ENCODE measurements at places on chromosomes 3 and 15. TPM values are rescaled to one million over a fixed set of nuclear protein-coding genes. Genes with fewer than 3 reads are reported as not detected.

Gene PLOD2
- 0.28 TPM for total RNA-seq

Gene EPB42
- not detected for total RNA-seq

Gene SPG11
- total RNA-seq, result 154 TPM

Gene RBPMS2
- total RNA-seq, result 7.2 TPM

Gene NAA50
- total RNA-seq, result 61.0 TPM

Gene TMCO5A
- not detected for total RNA-seq

Gene COX5A
- total RNA-seq, result 69.7 TPM

Gene CALML4
- 2.1 TPM for total RNA-seq

Gene KBTBD13
- not detected for total RNA-seq

Gene BNC1
- not detected for total RNA-seq

Gene CNOT10
- total RNA-seq, result 54.3 TPM

Gene THRB
- not detected for total RNA-seq

Gene ZCWPW2
- not detected for total RNA-seq

DNA sequence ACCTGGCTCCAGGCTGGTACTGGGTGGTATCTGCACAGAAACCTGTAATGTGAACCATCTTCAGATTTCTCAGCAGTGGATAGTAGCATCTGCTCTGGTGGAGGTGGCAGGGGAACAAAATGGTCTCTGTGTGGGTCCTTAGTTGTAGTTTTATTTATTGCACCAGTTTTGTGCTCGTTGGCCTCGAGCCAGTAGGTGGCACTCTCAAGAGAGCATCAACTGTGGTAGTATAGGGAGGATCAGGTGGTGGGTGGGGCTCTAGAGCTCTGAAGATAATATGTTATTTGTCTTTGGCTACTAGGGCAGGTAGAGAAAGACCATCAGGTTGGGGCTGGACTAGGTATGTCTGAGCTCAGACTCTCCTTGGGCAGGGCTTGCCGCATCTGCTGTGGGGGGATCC is 254.0 kb upstream of the GPR149 start:
- no peak for DNase-seq
- no peaks in the 10 kb centered on the region for H3K36me3 ChIP-seq
- no peaks in the 10 kb centered on the region for H3K4me1 ChIP-seq
- H3K4me3 ChIP-seq, result no peak overlapping the region
- no peaks in the 10 kb centered on the region for H3K27me3 ChIP-seq

- peak overlapping the region; percentile 93 for H3K4me3 ChIP-seq
- H3K4me1 ChIP-seq, result peaks cover 34% of the 10 kb centered on the region
- H3K27me3 ChIP-seq, result no peaks in the 10 kb centered on the region
- H3K27ac ChIP-seq, result peak overlapping the region; percentile 76
- no peak for DNase-seq
Measured at GRCh38 chr3:52197499-52197841, 490 bp upstream of the ALAS1 start.

- H3K4me1 ChIP-seq, result no peaks in the 10 kb centered on the region
- no peak overlapping the region for H3K4me3 ChIP-seq
- no peaks in the 10 kb centered on the region for H3K36me3 ChIP-seq
- no peak for DNase-seq
Measured at GRCh38 chr15:42090370-42090769, 4.0 kb downstream of the PLA2G4D start.

- no peaks in the 10 kb centered on the region for H3K36me3 ChIP-seq
- H3K4me3 ChIP-seq, result no peak overlapping the region
- no peak overlapping the region for H3K27ac ChIP-seq
- H3K27me3 ChIP-seq, result no peaks in the 10 kb centered on the region
Measured at GRCh38 chr3:123312331-123313265, 110.9 kb downstream of the SEC22A start.

- H3K4me3 ChIP-seq, result no peak overlapping the region
- H3K36me3 ChIP-seq, result no peaks in the 10 kb centered on the region
- DNase-seq, result no peak
- H3K27ac ChIP-seq, result no peak overlapping the region
- no peaks in the 10 kb centered on the region for H3K27me3 ChIP-seq
Measured at GRCh38 chr3:124758851-124759635, 28.8 kb downstream of the UMPS start.

GRCh38 chr3:50607271-50608091 is 4.1 kb downstream of the CISH start:
- H3K27ac ChIP-seq, result peak overlapping the region; percentile 19
- H3K27me3 ChIP-seq, result no peaks in the 10 kb centered on the region
- peak overlapping the region; percentile 17 for H3K4me3 ChIP-seq
- H3K36me3 ChIP-seq, result peaks cover 53% of the 10 kb centered on the region
- peaks cover 97% of the 10 kb centered on the region for H3K4me1 ChIP-seq

DNA sequence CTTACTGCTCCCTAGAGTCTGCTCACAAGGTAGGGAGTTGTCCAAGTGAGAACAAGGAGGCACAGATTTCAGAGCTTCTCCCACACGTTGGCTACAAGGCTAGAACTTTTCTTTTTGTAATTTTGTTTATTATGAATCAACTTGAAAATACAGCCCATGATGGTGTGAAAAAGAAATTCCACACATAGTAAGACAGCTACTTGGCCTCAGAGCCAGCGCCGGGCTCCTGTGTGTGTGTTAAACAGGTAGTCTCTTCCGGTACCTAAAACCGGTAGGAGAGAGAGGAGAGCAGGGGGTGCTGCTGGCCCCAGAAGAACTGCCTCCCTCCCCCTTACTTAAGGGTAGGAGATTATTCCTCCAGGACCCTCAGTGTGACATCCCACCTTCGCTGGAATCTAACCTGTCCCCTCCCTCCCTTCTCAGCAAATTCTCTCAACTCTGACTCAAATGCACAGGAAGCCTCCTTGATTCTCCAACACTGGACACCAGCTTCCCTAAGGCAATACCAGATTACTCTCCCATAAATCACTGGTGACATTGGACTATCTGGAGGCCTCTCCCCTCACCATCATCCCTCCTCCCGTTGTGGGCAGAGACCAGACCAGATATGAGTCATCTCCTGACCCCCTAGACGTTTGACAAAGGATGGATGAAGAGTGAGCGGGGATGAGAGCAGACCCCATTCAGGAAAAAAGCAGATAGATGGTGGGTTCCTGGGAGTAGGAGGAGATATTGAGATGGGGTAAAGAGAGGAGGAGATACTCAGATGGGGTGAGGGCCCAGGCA is 4.5 kb upstream of the IP6K1 start:
- peaks cover 11% of the 10 kb centered on the region for H3K4me1 ChIP-seq
- H3K4me3 ChIP-seq, result no peak overlapping the region
- H3K27ac ChIP-seq, result no peak overlapping the region
- no peaks in the 10 kb centered on the region for H3K27me3 ChIP-seq
- H3K36me3 ChIP-seq, result no peaks in the 10 kb centered on the region
- DNase-seq, result no peak

DNA sequence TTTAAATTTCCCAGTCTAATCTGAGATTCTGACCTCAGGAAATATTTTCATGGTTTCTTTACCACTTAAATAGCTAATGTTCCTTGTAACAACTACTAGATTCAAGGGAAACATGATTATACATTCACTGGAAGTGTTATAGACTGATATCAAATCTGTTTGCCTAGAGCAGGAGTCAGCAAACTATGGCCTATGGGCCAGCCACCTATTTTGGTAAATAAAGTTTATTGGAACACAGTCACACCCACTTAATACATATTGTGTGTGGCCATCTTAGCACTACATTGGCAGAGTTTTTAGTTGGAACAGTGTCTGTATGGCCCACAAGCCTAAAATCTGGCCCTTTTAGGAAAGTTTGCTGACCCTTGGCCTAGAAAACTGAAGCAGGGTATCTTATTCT is 50.1 kb downstream of the GLCE start:
- H3K4me3 ChIP-seq, result no peak overlapping the region
- H3K4me1 ChIP-seq, result no peaks in the 10 kb centered on the region
- H3K36me3 ChIP-seq, result no peaks in the 10 kb centered on the region
- DNase-seq, result no peak
- no peak overlapping the region for H3K27ac ChIP-seq
- no peaks in the 10 kb centered on the region for H3K27me3 ChIP-seq

GRCh38 chr3:52313774-52314188 is 2.3 kb upstream of the DNAH1 start:
- peaks cover 6% of the 10 kb centered on the region for H3K36me3 ChIP-seq
- DNase-seq, result no peak
- peaks cover 61% of the 10 kb centered on the region for H3K4me1 ChIP-seq
- H3K27ac ChIP-seq, result peak overlapping the region; percentile 55
- H3K4me3 ChIP-seq, result no peak overlapping the region

DNA sequence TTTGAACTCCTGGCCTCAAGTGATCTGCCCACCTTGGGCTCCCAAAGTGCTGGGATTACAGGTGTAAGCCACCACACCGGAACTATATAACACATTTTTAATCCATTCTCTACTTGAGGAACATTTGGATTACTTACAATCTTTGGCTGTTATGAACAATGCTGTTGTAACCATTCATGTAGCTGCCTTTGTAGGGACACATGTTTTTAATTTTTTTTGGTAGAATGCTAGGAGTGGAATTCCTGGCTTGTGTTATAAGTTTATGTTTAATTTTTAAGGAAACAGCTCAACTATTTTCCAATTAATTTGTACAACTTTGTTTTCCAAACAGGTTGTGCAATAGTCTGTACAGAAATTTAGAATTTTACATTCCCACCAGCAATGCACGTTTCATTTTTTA is 51.7 kb downstream of the GPR149 start:
- H3K4me1 ChIP-seq, result no peaks in the 10 kb centered on the region
- DNase-seq, result no peak
- H3K36me3 ChIP-seq, result no peaks in the 10 kb centered on the region

DNA sequence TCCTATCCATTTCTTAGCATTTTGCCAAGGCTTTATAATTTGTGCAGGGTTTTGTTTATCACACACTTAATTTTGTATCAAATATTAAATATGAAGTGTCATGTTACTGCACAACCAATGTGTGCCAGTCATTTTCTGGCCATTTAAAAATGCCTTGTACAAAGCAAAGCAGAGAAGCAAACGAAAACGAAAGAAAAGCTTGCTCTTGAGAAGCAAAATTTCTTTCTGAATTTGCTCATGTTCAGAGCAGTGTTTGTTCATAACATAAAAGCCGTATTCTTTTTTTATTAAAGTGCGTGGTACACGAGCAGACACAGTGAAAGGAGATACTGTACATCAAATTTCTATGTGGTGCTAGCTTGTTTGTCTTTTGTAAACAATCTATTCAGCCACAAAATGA is 792.6 kb downstream of the NAALADL2 start:
- H3K36me3 ChIP-seq, result no peaks in the 10 kb centered on the region
- no peak overlapping the region for H3K4me3 ChIP-seq
- H3K27ac ChIP-seq, result no peak overlapping the region

GRCh38 chr15:48796930-48797329 is 13.9 kb downstream of the CEP152 start:
- H3K27me3 ChIP-seq, result no peaks in the 10 kb centered on the region
- H3K4me3 ChIP-seq, result no peak overlapping the region
- peak; percentile 11 for DNase-seq
- H3K36me3 ChIP-seq, result peaks cover 2% of the 10 kb centered on the region

GRCh38 chr3:139533781-139534454 is 5.6 kb downstream of the RBP1 start:
- no peak overlapping the region for H3K27ac ChIP-seq
- no peak overlapping the region for H3K4me3 ChIP-seq
- H3K36me3 ChIP-seq, result no peaks in the 10 kb centered on the region

DNA sequence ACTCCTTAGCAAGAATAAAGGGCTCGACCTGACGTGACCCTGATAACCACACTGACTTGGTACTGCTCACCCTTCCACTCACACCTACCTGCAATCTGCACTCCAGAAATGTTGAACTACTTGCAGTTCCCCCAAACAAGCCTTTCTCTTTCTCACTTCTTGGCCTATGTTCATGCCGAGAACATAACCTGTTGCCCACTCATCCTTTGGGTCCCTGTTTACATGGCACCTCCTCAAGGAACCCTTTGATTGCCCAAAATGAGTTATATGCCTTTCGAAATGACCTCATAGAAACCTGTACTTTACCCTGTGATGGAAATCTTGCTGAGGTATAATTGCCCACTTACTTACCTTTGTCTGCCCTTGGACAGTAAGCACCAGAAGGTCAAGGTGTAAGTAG is 96.2 kb downstream of the TMCO5A start:
- H3K36me3 ChIP-seq, result no peaks in the 10 kb centered on the region
- no peak overlapping the region for H3K27ac ChIP-seq
- H3K27me3 ChIP-seq, result no peaks in the 10 kb centered on the region

DNA sequence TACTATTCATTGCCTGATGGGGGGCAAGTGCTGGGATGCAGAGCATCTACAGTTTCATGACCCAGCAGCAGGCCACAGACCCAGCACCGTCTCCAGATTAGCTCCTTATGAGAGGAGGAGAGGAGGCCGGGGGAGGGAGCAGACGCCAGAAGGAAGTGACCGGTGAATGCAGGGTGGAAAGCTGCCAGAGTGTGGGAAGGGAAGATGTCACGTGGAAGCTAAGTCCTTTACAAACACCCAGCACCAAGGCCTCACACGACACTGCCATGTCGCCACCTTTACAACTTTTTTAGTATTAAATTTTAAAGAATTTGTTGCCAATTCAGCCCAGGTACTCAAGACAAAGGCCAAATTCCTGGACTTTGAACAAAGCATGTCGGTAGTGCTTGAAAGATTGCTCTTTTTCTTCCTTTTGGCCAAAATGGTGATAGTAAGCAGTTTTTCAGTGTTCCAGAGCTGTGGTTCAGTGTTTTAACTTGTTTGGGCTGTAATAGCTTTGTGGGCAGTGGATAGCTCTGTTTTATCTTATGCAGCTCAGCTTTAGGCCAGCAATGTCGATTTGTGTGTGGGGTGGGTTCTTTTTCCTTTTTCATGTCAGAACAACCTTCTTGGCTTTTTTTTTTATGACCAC is 58.2 kb downstream of the ZBTB38 start:
- H3K4me3 ChIP-seq, result no peak overlapping the region
- no peak overlapping the region for H3K27ac ChIP-seq
- H3K36me3 ChIP-seq, result peaks cover 15% of the 10 kb centered on the region
- H3K4me1 ChIP-seq, result peaks cover 6% of the 10 kb centered on the region

DNA sequence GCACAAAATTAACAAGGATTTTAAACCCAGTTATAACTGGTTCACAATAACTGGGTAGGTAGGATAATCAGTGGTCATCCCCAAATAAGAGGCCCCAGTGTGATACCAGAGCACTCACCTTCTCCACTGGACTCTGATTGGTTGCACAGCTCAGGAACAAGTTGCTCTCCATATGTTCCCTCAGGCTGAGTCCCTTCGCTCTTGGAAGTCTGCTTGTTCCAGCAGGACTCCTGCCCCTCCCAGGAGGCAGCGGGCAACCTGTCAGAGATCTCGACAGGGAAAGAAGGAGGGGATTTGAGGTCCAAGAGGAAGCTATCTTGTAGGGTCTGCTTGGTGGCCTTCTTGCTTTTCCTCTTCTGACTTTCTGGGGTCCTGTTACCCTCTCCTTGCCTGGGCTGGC is 51.6 kb upstream of the HEG1 start:
- H3K36me3 ChIP-seq, result no peaks in the 10 kb centered on the region
- H3K4me3 ChIP-seq, result no peak overlapping the region
- peaks cover 25% of the 10 kb centered on the region for H3K4me1 ChIP-seq

DNA sequence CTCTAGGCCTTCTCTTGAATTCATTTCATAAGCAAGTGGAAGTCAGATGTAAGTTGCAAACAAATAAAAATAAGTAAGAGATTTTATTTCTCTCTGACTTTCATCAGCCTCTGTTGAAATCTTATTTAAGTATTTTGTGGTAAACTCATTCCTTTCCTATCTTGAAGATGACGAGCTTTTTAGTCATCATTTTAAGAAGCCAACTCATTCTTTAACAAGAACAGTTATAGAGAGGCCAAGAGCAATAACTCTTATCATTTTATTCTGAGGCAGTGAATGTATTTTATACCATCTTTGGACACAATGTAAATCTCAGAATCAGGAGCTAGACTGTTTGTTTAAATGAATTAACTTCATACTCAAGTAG is 147.5 kb upstream of the MBNL1 start:
- H3K27me3 ChIP-seq, result no peaks in the 10 kb centered on the region
- no peaks in the 10 kb centered on the region for H3K4me1 ChIP-seq
- no peak overlapping the region for H3K27ac ChIP-seq
- DNase-seq, result no peak

- no peak for DNase-seq
- H3K27ac ChIP-seq, result no peak overlapping the region
- H3K27me3 ChIP-seq, result no peaks in the 10 kb centered on the region
- H3K36me3 ChIP-seq, result no peaks in the 10 kb centered on the region
- H3K4me1 ChIP-seq, result no peaks in the 10 kb centered on the region
- H3K4me3 ChIP-seq, result no peak overlapping the region
Measured at GRCh38 chr3:5787861-5788488, 600.5 kb downstream of the EDEM1 start.
